Stimulated activated CD4-positive, alpha-beta T cell treated with anti-CD3 and anti-CD28 coated beads, Interleukin-15, amount 100 ng/mL, for 1 hour (primary cell): ENCODE measurements at places on chromosomes 7 and 10.

- no peak for DNase-seq
Measured at GRCh38 chr10:5547681-5547930, 22.8 kb downstream of the CALML3 start.

DNA sequence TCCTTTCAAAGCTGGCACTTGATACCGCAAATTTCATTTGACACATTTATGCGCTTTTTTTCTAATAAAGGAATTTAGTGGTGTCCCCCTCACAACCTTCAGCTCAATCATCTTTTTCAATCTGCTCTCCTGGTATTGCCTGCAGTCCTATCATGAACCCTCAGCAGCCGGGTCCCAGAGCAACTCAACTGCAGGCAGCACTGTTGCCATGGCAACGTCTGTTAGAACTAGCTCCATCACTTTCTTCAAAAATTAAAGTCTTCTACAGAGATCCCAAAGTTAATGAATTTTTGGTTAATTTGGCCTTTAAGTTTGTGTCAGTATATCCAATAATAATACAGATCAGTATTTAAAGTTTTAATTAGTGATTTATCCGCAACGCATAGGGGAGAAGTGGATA is 136.1 kb upstream of the TARP start:
- no peak for DNase-seq

DNA sequence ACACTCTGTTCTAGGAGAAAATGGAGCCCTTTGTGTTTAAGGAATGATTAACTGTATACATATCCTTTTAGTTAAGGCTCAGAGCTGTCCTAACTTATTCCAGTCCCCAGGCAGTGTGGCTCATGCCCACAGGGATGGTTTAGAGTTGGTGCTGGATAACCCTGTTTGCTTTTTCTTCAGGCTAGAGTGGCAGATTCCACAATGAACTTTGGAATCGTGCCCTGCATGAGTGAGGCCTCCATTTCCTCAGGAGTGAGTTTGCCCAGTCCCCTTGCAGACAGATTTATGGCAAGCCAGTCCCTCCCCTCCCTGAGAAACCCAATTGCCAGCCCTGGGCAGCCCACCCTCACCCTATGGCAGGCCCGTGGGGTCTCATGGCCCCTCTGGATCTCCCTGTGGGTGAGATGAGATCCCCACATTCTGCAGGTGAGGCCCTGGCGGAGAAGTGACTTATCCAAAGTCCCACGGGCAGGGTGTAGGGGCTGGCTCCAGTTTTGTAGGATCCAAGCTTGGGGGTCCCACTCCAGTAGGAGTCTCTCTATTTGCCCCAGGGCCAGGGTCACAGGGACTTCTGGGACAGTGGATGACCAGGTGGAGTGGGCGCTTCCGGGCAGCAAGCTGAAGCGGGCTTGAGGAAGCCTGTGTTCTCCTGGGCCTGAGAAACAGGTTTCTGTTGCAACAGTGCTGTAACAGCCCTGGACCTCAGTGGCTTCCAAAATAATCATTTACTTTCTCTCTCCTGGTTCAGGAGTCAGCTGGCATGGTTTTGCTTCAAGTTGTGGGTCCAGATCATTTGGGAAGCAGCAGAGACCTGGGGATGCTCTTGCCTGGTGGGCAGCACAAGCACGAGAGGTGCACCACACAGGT is 9.0 kb upstream of the COMTD1 start:
- no peak for DNase-seq

DNA sequence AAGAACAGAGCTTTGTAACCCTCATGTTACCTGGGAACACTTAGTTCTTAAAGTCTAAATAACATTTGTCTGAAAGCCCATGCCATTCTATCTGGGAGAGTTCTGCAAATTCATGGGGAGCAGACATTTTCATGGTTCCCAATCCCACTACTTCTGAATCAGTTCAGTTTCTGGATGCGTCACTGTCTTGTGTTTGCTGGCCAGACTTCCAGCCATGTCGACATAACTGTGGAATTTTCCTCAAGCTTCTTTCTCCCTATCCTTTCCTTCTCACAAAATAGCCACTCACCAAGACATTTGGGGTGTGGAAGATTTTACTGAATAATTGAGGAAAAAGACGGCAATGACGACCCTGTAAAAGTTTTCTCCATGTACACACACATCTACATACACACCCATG is 272.5 kb downstream of the NEBL start:
- DNase-seq: no peak

DNA sequence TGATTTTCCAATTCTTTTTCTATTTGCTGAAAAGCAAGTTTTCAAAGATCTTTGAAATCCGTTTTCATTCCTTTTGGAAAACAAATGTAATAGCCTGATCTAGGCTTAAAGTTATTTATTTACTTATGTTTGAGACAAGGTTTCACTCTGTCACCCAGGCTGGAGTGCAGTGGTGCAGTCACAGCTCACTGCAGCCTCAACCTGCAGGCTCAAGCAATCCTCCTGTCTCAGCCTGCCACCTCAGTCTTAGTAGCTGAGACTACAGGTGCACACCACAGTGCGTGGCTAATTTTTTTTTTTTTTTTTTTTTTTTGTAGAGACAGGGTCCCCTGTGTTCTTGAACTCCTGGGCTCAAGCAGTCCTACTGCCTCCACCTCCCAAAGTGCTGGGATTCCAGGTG is 4.6 kb downstream of the ST7 start:
- DNase-seq: no peak

DNA sequence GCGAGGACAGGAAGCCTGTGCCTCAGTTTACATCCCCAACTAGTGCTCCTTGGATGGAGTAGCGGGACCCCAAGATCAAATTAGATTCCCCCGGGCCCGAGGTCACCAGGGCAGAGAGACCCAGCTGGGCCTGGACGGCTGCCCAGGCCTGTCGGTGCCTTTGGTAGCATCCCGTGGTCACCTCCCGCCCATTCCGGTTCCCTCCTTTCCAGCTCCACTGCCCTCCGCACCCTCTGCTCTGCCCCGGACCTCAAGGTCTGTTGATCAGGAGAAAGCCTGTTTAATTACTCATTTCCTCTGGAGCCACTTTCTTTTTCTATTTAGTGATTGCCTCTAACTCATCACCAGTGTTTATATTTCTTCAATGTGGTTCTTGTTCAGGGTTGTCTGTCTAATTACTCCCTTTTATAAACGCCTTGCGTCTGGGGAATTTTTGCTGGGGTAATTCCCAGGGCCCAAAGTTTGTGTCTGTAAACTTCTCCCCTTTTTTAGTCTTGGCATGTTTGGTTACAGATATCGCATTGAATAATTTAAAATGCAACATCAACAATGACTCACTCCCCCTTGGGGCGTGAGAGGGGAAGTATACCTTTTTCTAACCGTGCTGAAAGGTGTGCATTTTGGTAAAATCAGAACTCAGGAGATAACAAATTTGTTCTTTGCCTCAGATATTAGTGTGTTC is 1.9 kb downstream of the FOXK1 start:
- DNase-seq: no peak

DNA sequence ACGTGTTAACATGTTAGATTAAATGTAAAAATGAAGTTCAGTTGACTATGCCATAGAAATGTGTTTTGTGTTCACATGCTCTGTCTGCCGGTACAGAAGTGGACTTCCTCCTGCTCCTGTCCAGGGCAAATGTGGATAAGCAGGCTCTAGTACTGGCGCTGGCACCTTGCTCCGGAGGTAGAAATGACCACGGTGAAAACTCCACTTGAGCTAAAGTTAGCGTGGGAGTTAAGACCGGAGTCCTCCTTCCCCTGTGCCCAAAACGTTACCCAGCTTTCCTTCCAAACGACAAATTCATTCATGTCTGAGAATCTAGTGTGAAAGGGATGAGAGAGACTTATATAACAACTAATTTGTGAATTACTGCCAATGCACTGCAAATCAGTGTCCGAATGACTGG is 35.0 kb upstream of the ATP6V0A4 start:
- DNase-seq: no peak

DNA sequence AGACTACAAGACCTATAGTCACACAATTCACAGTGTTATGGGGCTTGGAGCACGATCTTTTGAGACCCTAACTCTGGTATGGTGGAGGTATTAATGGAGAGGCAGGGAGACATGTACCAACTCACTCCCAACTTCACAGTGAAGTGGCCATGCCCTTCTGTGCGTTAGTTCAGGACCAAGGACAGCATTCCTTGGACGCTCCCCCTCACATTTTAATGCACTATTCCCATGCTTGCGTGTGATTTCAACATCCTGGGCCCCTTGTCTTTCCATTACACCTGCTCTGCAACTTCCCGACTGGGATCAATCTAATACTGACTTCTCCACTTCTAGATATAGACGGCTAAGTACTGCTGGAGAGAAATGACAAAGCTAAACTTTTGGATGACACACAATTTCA is 72.7 kb downstream of the PLCE1 start:
- no peak for DNase-seq

- no peak for DNase-seq
Measured at GRCh38 chr10:111104811-111105210, 28.0 kb downstream of the ADRA2A start.

GRCh38 chr7:94656925-94657731 is 1.2 kb upstream of the SGCE start:
- no peak for DNase-seq

- no peak for DNase-seq
Measured at GRCh38 chr10:3057946-3058345, 9.4 kb upstream of the PFKP start.

DNA sequence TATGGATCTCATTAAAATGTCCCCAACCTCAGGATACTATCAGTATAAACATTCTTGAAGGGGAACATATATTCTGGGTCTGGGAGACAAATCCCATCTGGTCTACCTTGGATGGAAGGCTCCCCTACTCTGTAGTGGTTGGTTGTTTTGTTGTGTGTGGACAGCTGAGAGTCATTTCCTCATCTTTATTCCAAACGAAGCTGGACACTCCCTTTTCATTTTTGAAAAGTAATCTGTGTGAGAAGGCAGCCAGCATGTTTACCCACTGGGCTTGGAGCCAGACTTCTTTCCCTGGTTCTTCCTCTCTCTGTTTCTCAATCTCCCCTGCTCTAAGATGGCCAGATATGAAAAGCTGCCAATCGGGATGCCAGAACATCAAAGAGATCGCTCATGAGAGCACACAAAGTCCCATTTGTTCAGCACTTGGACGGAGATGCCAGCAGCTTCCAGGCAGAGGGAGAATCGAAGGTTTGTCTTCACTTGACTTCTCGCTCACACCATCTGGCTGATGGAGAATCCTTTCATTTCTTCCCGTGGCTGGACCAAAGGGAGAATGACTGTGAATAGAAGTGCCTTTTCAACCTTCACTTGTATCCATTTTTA is 108.1 kb upstream of the AGR3 start:
- DNase-seq: no peak

DNA sequence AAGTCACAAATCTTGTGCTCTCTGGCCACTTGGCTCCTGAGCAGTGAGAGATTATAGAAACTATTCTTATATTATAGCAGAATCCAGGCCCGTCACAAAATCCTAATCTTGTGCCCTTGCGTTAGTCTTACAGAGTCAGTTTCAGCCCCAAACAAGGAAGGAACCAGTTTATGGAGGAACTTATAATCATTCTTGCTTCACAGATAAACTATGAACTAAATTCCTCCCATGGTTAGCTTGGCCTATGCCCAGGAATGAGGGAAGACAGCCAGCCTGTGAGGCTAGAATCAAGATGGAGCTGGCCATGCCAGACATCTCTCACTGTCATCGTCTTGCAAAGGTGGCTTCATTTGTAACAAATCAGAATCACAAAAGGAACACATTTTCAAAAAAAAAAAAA is 199.7 kb upstream of the PITRM1 start:
- no peak for DNase-seq

- DNase-seq: no peak
Measured at GRCh38 chr7:69619635-69620034, 21.4 kb downstream of the AUTS2 start.

GRCh38 chr10:77404810-77405209 is 232.8 kb downstream of the KCNMA1 start:
- no peak for DNase-seq

- DNase-seq: no peak
Measured at GRCh38 chr7:24475166-24475961, 97.9 kb upstream of the PALS2 start.

DNA sequence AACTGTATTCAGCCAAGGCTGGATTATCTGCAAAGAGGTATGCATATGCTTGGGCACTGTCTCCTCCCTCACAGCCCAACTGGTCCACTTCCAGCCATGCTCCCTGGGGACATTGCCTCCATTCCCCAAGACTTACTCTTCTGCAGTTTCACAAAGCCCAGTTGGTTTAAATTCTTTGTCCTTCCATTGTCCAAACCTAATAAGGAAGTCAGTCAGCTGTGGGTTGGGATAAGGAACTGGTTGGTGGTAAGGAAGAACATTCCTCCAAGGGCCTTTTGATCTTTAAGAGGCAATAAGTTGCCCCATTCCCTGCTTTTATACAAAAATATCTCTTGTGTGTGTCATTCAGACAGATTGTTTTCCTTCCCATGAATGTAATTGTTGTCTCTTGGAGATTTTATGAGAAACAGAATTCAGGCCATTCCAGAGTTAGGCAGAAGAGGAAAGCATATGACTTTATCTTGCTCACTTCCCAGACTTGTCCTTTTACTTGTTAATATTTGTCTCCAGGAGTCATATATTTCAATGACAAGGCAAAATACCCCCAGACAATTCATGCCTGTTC is 673.7 kb downstream of the SUGCT start:
- no peak for DNase-seq

DNA sequence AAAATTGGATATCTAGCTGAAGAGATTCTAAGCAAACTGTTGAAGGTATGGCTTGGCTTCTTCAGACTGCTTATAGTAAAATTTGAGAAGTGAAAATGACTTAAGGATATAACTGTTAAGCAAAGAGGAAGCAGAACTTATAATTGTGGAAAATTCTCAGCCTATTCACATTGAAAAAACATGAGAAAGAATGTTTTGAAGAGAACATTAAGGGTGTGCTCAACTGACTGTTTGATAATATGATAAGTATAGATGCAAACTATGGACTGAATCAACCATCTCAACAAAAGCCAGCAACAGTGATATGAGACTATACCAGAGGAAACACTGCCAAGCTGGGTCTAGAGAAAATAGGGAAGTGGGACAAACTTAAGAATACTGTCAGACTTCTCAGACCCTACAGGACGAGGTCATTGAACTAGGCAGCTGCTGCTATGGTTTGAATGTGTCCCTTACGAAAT is 133.1 kb upstream of the PPP1R3A start:
- no peak for DNase-seq

DNA sequence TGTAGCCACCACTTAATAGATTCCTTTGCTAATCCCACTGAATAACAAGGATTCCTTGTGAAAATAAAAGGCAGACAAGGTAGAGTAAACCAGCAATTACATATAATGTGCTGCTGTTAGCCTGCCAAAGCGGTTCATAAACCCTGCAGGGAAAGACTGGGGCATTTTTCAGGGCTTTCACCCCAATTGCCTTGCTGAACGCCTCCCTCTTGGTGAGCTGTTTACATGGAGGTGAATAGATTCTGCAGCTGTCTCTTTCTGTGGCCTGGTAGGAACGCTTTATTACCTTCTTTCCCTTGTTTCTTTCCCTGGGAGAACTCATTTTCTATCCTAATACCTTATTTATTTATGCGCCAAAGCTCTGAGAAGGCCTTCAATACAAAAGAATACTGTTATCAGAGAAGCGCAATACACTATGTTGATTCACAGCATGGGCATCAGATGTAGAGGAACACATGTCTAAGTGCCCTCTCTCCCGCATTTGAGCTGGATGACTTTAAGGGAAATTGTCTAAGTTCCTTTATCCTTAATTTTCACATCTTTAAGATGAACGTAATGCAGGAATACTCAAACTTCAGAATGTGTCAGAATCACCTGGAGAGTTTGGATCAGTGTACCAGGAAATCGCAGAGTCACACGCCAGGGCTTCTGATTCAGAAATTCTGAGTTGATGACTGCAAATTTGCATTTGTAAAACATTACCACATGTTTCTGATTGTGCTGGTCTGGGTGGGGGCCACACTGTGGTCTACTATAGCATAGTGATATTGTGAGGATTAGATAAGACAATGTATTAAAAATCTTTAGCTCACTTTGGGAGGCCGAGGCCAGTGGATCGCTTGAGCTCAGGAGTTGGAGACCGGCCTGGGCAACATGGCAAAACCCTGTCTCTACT is 1203.8 kb downstream of the SORCS3 start:
- DNase-seq: no peak
